ENCODE measurements at places on chromosomes 11 and 22.
A peak's percentile ranks its signal among the peaks of the same experiment; 100 is the strongest.

DNA sequence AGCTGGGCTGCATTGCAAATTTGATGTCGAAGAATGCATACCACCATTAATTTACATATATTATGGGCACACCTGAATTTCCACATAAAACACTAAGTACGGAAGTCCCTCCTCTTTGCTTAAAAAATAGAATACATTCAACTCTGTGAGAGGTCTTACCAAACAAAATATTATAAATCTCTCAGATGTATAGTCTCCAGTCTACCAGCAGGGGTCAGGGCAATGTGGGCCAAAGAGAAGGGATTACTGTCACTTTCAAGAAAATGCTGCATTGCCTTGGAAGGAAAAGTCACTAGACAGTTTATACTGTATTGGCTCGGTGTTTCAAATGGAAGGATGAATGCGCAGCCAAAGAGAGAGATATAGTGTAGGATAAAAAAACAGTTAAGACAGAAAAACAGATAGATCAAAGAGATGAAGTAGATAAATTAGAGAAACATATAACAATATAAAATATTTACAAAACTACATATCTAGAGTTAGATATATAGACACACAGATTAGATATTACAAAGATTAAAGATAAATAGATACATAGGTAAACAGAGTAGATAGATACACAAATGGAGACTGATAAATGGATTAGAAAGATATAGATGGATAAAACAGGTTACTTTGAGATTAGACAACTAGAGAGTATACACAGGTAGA, 20.9 kb downstream of the SERGEF start:
- H3K27me3 ChIP-seq: no peaks in the 10 kb centered on the region
- H3K4me1 ChIP-seq: no peaks in the 10 kb centered on the region
- no peak overlapping the region for H3K4me3 ChIP-seq
- H3K36me3 ChIP-seq: no peaks in the 10 kb centered on the region

GRCh38 chr11:130677486-130678153, 229.2 kb downstream of the ADAMTS15 start:
- no peak overlapping the region for H3K27ac ChIP-seq
- DNase-seq: no peak
- no peaks in the 10 kb centered on the region for H3K36me3 ChIP-seq
- H3K4me3 ChIP-seq: no peak overlapping the region
- H3K27me3 ChIP-seq: no peaks in the 10 kb centered on the region

DNA sequence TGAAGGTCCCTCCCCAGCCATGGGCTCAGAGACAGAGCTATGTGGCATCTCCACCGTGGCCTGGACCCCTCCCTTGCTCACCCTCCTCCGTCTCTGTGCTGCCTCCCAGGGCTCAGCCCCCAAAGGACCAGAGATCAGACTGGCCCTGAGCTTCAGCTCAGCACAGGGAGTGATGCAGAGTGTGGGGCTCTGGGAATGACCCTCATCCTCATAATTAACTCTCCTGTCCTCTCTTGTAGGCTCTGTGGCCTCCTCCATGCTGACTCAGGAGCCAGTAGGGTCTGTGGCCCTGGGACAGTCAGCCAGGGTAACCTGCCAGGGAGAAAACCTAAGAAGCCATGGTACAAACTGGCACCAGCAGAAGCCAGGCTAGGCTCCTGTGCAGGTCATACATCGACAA, 28.7 kb downstream of the GGTLC2 start:
- H3K4me1 ChIP-seq: no peaks in the 10 kb centered on the region
- no peak overlapping the region for H3K4me3 ChIP-seq
- no peak overlapping the region for H3K27ac ChIP-seq
- no peaks in the 10 kb centered on the region for H3K36me3 ChIP-seq
- DNase-seq: no peak

DNA sequence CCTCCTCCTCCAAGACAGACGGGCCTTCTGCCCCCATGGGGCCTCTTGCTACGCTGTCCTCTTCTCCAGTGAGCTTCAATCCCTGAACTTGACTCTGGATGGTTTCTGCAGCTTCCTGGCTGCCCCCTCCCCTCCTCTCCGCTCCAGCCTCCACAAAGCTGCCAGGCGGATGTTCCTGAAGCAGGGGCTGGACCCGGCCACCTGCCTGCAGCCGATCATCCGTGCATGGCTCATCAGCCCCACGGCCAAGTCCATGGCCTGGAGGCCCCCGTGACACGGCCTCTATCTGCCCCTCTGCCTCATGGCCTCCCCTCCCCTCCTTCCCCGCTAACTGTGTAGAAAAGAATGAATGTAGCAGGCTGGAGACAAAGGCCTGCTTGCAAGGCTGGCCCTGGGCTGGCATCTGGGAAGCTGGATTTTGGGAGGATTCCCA, 6.8 kb upstream of the SUN2 start:
- peaks cover 8% of the 10 kb centered on the region for H3K27me3 ChIP-seq
- DNase-seq: no peak
- H3K36me3 ChIP-seq: no peaks in the 10 kb centered on the region
- H3K4me3 ChIP-seq: no peak overlapping the region

DNA sequence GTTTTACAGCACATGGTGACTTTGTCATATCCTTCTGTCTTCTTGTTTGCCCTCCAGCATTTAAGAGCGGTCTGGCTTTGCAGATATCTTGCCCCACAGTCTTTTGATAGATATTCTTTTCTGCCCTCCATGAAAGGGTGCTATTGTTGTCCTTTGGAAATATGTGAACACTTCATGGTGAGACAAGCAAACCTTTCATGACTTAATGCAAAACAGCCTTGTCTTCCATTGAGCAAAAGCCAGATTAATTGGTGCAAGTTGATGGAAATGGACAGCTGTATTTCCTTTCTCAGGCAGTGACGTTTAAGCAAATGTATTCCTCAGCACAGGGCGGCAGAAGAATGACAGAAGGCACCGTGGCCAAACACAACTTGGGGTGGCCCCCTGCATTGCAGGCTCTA, 4.4 kb downstream of the DCPS start:
- peak overlapping the region; percentile 13 for H3K4me3 ChIP-seq
- peak overlapping the region; percentile 67 for H3K27ac ChIP-seq
- no peak for DNase-seq
- no peaks in the 10 kb centered on the region for H3K36me3 ChIP-seq
- H3K27me3 ChIP-seq: no peaks in the 10 kb centered on the region

GRCh38 chr11:83819931-83820549, 533.9 kb upstream of the CCDC90B start:
- DNase-seq: no peak
- no peaks in the 10 kb centered on the region for H3K27me3 ChIP-seq
- H3K27ac ChIP-seq: no peak overlapping the region
- no peaks in the 10 kb centered on the region for H3K36me3 ChIP-seq
- H3K4me1 ChIP-seq: no peaks in the 10 kb centered on the region

GRCh38 chr11:132082566-132082965, 712.2 kb downstream of the NTM start:
- no peak overlapping the region for H3K27ac ChIP-seq
- H3K4me3 ChIP-seq: no peak overlapping the region
- DNase-seq: no peak
- no peaks in the 10 kb centered on the region for H3K36me3 ChIP-seq
- no peaks in the 10 kb centered on the region for H3K27me3 ChIP-seq

- H3K27ac ChIP-seq: no peak overlapping the region
- no peaks in the 10 kb centered on the region for H3K36me3 ChIP-seq
- H3K4me3 ChIP-seq: no peak overlapping the region
- H3K27me3 ChIP-seq: peaks cover 25% of the 10 kb centered on the region
- no peak for DNase-seq
These were observed 1.5 kb downstream of the ASPHD2 start for GRCh38 chr22:26430600-26430999.

DNA sequence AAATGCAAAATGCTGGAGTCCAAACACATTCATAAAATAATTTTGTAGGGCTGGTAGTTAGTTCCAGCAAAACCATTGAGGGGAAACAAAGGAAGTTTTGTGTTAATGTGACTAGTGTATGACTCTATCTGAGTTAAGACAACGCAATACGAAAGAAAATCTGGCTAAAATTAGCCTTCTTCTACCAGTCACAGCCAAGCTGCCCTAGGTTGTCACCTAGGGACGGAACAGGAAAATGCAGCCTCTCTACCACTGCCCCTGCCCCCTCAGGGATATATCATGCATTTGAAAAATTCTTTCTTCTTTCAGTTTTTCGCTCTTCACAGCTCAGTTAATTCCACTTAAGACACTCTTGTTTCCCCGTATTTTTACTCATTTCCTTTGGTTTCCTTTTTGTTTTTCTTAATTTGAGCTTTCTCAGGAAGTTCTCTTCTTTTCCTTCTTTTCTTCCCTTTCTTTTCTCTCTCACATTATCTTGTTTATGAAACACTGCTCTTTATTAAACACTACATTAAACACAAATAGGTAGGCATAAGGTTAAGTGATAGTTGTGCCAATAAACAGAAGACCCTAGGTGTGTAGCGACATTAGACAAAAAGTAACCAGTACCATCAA, 30.6 kb downstream of the KIRREL3 start:
- peaks cover 21% of the 10 kb centered on the region for H3K27me3 ChIP-seq
- H3K4me3 ChIP-seq: no peak overlapping the region
- H3K4me1 ChIP-seq: no peaks in the 10 kb centered on the region
- DNase-seq: no peak
- H3K27ac ChIP-seq: no peak overlapping the region

DNA sequence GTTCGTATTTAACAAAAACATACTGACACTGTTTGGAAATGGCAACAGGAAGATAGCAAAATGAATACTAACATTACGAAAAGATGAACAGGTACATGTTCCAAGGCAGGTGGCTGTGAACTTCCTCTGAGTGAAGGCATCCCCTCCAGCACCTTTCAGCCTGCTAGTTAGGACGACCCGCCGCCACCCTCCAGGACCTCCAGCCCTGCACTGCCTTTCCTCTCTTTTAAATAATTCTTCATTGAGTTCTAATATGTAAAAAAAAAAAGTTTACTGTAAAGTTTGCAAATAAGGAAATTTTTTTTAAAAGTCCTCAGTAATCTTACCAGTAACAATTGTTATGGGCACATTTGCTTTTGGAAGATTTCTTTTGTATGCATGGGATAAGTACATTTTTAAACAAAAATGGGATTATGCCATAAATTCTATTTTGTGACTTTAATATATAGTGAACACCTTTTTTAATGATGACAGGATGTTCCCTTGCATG, 6.0 kb downstream of the NEAT1 start:
- no peaks in the 10 kb centered on the region for H3K27me3 ChIP-seq
- peaks cover 52% of the 10 kb centered on the region for H3K4me1 ChIP-seq
- H3K36me3 ChIP-seq: peaks cover 86% of the 10 kb centered on the region
- peak overlapping the region; percentile 95 for H3K4me3 ChIP-seq
- peak overlapping the region; percentile 100 for H3K27ac ChIP-seq
- DNase-seq: no peak

DNA sequence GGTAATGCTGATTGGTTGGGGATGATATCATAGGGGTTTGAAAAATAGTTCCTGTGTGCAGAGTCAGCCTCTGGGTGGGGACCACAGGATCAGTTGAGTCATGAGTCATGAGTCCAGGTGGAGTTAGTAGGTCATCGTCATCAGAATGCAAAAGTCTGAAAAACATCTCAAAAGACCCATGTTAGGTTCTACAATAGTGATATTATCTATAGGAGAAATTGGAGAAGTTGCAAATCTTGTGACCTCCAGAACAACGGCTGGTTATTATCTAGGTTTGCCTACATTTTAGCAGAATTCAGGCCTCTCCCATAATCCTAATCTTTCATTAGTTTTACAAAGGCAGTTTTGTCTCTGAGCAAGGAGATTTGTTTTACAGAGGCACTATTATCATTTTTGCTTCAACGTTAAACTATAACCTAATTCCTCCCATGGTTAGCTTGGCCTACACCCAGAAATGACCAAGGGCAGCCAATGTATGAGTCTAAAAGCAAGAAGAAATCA, 38.9 kb downstream of the MS4A2 start:
- H3K27me3 ChIP-seq: no peaks in the 10 kb centered on the region
- no peaks in the 10 kb centered on the region for H3K36me3 ChIP-seq
- no peak overlapping the region for H3K27ac ChIP-seq
- no peak for DNase-seq
- no peak overlapping the region for H3K4me3 ChIP-seq
- H3K4me1 ChIP-seq: no peaks in the 10 kb centered on the region

DNA sequence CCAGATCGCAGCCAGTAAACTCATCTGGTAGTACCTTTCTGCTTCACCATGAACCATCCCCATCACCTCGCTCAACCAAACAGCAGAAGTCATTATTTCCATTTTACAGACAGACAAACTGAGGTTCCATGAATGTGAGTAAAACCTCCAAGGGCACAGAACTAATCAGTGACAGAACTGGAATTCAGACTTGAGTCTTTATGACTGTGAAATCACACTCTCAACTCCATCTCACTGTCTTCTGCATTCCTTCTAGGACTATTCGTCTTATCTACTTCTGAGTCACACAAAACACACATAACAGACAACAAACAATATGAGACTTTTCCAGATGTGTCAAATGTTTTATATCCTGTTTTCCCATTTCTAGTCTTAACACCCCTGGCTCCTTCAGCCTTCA, 9.3 kb upstream of the NUP50 start:
- DNase-seq: no peak
- H3K27ac ChIP-seq: no peak overlapping the region
- H3K4me3 ChIP-seq: no peak overlapping the region
- H3K27me3 ChIP-seq: no peaks in the 10 kb centered on the region

- H3K4me1 ChIP-seq: no peaks in the 10 kb centered on the region
- H3K4me3 ChIP-seq: no peak overlapping the region
- H3K27me3 ChIP-seq: no peaks in the 10 kb centered on the region
- no peak overlapping the region for H3K27ac ChIP-seq
These were observed 62.5 kb downstream of the FBLN1 start for GRCh38 chr22:45565171-45565570.

DNA sequence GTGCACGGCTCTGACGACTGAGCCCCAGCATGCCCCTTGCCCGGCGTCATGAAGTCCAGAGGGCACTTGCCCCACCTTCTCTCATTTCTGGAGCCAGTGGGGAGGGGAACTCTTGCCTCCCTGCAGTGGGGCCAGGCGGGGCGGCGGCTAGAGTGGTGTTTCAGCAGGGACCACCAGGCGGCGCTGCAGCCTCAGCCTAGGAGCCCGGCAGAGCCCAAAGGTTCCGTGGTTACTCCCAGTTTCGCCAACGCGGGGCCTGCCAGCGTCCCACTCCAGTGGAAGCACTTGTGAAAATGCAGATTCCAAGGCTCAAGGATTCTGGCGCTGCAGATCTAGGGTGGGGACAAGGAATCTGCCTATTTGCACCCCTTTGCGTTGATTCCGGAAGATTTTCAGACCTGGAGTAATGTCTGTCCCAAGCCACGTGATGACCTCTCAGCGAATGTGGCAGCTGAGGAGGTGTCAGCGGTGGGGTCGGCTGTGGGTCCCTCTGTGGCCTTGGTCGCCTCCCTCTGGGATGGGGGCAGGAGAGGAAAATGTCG, 55.7 kb downstream of the CD82 start:
- no peak overlapping the region for H3K4me3 ChIP-seq
- H3K36me3 ChIP-seq: no peaks in the 10 kb centered on the region
- peaks cover 9% of the 10 kb centered on the region for H3K4me1 ChIP-seq
- no peak overlapping the region for H3K27ac ChIP-seq

GRCh38 chr22:39230261-39231196, 14.3 kb downstream of the PDGFB start:
- H3K27ac ChIP-seq: peak overlapping the region; percentile 92
- DNase-seq: no peak

All from gastrocnemius medialis (tissue), 4 donors.